ENCODE measurements at places on chromosomes 11 and 22.

DNA sequence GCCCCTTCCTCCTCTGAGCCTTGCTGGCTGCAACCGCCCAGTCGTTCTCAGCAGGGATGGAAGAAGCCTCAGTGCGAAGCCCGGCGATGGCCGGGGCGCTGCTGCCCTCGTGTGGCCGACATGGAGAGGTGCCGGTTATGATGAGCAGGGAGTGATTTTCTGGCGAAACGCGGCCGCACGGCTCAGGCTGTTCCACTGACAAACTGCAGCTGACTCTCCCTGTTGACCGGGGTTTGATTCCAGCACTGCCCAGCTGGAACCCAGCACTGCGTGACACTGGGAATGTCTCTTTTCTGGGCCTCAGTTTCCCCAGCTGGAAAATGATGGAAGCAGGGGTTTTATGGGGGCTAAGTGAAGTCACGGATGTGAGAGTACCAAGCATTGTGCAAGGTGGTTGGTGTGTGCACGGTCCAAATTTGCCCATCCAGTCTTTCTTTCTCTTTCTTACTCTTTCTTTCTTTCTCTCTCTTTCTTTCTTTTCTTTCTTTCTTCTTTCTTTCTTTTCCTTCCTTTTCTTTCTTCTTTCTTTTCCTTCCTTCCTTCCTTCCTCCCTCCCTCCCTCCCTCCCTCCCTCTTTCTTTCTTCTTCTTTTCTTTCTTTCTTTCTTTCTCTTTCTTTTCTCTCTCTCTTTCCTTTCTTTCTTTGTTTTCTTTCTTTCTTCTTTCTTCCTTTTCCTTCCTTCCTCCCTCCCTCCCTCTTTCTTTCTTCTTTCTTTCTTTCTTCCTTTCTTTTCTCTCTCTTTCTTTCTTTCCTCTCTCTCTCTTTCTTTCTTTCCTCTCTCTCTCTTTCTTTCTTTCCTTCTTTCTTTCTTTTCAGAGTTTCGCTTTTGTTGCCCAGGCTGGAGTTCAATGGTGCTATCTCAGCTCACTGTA lies 25.8 kb upstream of the MPPED1 start:
- DNase-seq: peak; percentile 44

DNA sequence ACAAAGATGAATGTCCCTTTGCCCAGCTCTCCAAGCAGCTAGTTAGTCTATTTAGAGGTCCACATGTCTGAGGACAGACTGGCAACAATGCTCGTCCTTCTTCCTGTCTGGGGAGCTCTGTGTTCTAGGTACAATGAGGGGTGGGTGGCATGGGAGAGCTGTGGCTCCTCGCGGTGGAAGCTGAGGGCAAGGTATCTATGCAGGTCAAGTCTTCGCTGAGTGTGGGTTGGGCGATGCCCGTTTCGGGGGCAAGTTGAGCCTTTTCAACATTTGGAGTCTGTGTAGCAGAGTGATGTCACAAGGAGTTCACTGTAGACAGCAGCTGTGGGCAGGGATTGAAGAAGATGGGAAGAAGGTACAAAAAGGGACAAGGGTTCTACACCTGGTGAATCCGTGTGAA lies 163.2 kb downstream of the FEZ1 start:
- DNase-seq: no peak

GRCh38 chr11:125941619-125942611 lies 3.9 kb upstream of the VSIG10L2 start:
- DNase-seq: no peak

- DNase-seq: no peak
Measured at GRCh38 chr11:87397011-87397865, 359.5 kb downstream of the TMEM135 start.

DNA sequence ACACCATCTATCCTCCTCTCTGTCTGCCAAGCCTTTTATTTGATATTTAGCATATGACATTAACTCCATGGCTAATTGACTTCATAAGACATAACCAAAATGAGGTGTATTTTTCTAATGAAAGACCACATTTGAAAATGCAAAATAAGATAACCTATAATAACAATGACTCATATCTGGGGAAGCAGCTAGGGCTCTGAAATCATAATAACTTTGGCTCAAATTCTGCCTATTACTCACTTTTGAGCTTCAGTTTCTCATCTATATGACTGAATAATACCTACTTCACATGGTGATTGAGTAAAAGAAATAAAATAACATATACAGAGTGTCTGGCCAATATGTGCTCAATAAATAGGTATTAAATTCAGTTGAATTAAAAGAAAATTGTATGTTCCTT lies 1419.8 kb upstream of the TENM4 start:
- DNase-seq: no peak

DNA sequence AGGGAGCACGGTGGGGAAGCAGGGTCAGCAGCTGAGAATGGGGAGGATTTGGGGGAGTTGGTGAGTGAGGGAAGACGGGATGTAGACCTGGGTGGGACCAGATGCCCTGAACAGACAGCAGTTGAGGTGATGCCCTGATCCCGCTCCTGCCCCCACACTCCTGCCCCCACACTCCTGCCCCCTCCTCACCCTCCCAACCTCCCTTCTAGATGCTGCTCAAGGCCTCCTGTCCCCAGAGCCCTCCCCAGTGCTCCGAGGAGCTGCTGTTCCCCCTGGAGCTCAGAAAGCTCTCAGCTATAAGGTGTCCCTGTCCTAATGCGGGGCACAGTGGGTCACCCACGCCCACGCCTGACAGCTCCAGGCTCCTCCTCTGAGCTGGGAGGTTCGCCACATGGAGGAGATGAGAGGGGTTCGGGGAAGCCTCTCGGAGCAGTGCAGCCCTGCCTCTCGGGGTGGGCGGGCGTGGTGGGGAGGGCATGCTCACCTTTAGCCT lies 25.1 kb upstream of the TTLL12 start:
- no peak for DNase-seq

- DNase-seq: no peak
Measured at GRCh38 chr22:19900707-19901436, 40.7 kb upstream of the COMT start.

- no peak for DNase-seq
Measured at GRCh38 chr11:9498457-9499078, 37.8 kb downstream of the ZNF143 start.

- no peak for DNase-seq
Measured at GRCh38 chr11:68317147-68317785, 4.9 kb downstream of the LRP5 start.

- DNase-seq: peak; percentile 2
Measured at GRCh38 chr11:68200639-68201038, 12.5 kb downstream of the KMT5B start.

DNA sequence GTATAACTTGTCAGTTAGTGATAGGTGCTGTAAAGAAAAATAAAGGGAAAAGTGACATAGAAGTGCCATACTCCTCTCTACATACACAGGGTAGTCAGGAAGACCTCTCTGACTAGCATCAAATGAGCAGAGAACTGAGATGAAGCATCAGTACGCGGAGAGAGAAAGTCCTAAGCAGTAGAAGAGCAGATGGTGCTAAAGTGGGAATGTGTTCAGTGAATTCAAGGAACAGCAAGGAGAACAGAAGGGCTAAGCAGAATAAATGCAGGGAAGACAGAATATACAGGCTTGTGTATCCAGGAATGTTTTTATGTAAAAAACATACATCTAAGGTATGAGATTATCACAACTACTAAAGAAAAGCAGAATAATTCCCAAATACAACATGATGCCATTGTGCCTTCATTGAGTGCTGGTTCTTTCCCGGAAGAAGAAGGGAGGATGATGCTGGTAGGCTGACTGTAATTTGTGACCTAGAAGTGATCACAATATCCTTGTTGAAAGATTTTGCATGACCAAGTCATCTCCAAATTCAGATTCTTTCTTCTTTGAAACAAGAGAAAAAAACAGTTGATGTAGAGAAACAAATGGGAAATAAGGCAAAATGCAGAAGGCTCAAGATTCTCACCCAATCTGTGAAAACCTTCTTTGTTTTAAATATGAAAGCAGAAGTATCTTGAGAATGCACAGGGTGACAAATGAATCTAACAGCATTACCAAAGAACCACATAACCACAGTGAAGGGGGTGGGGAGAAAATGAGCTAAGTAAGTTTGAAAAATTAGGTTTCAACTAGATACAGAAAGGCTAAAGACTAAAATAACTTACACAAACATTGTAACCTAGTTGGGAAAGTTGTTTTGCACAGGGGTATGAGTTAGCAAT lies 20.5 kb downstream of the MRE11 start:
- no peak for DNase-seq

DNA sequence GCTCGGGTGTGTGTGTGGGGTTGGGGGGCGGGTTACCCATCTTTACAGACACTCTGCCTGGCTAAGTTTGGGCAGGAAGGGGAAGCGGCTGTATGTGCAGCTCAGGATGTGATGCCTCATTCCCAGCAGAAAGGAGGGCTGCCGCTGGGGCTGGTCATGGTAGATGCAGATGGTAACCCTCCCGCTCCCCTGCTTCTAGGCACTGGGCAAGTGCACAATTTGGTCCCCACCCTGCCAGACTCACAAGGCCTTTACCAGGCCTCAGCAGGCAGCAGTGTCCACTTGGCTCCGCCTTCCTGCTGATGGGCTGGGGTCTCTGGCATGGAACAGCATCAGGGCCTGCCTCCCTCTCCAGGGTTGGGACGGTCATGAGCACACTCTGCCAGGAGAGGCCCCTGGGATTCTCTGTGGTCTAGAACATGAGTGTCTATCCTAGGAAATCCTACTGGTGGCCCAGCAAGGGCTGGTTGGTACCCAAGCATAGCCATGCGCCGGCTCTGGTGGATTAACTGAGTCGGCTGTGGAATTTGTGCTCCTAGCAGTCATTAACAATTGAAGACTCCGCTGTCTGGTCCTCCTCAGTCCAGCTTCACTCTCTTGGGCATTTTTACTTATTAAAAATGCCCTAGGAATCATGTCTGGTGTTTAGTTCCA lies 4.2 kb downstream of the LMO1 start:
- no peak for DNase-seq

GRCh38 chr11:63506876-63507275 lies 992 bp downstream of the LGALS12 start:
- DNase-seq: no peak

DNA sequence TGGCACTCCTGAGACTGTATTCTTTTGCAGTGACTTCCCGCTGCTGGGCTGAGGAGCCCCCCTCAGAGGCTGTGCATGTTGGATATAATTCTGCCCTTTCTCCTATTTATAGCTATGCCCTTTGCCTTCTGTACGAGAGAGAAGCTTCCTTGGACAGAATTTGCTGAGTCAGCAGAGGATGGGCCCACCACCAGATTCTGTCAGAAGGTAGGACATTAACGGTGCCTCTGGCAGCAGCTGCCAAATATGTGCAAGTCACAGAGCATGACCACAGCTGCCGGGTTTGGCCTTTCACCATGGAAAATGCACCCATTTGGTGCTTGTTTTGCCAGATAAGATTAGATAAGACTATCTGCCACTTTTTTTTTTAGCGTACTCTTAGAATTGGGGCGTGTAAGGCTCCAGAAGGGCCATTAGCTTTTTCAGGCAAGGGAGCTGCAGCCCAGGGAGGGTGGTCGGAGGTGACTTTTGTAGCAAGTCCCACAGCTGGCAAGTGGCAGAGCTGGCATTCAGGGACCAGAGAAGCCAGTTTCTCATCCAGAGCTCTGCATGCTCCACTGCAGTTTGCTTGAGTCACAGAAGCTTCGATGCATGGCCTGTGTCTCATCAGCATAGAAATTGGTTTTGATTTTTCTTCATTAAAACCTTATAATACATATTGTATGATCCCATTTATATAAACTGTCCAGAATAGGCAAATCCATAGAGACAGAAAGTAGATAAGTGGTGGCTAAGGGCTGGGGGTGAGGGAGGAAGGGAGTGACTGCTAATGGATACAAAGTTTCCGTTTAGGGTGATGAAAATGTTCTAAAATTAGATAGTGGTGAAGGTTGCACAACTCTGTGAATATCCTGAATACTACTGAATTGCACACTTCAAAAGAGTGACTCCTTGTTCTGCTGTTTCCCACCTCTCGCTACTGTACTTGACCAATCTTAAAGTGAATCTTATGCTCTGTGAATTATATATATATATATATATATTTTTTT lies 15.8 kb downstream of the UPB1 start:
- DNase-seq: no peak

DNA sequence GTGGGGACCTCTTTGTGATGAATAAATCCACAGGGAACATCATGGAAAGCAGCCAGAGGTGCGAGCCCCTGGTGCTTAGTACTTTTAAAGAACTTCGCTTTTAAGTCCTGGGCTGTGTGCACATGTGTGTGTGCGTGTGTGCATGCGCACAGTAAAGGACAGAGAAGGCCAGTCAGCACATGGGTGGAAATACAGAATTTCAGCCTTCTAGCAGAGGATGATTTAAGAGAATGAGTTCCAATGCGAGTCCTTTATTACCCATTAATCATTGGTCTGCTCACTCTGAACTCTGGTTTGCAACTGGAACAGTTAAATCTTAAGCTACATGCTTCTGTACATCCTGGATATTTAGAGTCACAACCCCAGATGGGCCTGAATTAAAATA lies 18.9 kb downstream of the TEAD1 start:
- DNase-seq: no peak

DNA sequence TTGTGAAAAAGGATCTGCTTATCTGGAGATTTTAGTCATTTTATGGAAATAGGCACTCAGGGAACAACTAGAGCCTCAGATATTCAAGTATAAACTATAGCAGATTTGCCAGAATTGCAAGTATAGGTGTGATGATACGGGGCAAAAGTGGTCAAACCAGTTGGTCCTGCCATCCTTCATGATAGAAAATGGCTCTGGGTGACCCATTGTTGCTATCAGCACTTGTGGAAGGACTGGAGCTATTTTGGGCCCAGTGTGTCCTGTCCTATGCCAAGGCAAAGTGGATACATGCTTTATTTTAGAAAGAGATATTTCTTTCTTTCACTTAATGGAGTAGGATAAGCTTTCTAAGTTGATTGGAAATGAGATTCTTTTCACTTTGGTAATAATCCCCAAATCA lies 85.2 kb downstream of the PPP6R3 start:
- no peak for DNase-seq

DNA sequence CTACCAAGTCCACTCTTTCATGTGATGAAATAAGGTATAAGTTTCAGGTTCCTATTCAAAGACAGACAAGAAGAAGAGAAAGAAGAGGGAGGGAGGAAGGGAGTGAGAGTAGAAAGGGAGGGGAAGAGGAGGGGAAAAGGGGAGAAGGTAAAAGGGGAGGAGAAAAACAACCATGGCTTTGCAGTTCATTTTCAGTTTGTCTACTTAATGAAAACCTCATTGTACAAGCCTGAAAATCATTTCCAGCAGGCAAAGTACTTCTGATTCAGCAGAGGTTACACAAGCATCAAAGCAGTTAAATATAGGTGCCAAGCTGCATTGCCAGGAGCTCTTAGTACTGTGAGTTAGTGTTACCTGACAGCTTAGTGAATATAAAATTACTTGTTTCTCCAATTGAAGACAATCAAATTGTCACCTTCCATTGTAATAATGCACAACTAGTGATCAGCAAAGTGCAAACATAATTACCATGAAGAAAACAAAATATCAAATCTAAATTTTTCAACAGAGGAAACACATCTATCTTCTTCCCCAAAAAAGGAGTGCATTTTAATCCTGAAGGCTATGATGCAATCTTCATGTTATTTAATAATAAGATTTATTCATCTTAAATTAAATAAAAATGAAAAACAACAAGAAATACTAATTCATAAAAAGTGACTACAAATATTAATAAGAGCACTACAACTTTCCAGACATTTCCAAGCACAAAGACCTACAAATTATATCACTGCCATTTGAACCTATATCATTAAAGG lies 8.2 kb downstream of the SOX6 start:
- DNase-seq: no peak
